ENCODE measurements at places on chromosomes 2 and 18.

- peak; percentile 74 for DNase-seq
These were observed 2.1 kb downstream of the CNTNAP5 start for GRCh38 chr2:124027182-124027581.

- DNase-seq, result no peak
These were observed 34.0 kb downstream of the UXS1 start for GRCh38 chr2:106159866-106160785.

- no peak for DNase-seq
These were observed 65.3 kb downstream of the REEP1 start for GRCh38 chr2:86272111-86272510.

DNA sequence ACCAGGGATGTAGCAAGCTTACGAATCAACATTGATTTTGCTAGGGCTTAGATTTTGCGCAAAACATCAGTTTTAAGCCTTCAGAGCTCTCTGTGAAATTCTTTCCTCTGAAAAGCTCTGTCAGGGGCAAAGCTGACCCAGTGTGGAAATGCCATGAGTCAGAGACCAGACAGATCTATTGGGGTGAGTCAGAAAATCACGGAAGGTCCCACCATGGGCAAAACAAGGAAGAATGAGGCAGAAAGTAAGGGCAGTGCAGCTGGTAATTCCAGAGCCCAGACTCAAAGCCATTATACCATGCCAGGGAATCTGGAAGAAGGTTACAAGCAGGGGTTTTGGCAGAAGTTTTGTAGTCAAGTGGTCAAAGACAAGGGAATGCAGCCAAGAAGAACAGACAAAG lies 256.6 kb upstream of the CTAGE1 start:
- DNase-seq, result no peak

GRCh38 chr2:218856167-218856895 lies 3.3 kb upstream of the WNT6 start:
- DNase-seq, result peak; percentile 77

DNA sequence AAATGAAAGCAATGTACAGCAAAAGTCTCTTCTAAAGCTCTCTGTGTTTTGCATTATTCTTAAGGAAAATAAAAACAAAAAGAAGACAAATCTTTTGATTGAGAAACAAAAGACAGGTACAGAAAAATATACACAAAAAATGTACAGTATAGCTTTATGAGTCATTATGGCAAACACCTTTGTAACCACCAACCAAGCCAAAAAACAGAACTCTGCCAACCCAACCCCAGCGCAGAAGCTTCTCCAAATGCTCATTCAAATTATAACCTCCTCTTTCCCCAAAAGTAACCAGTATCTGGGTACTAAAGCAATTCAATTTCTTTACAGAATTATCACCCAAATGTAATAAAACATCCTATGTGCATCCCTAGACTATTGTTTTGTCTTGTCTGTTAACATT lies 255.9 kb upstream of the STON1 start:
- no peak for DNase-seq

GRCh38 chr2:824954-825353 lies 125.7 kb upstream of the SNTG2 start:
- DNase-seq, result no peak

GRCh38 chr18:58674863-58675472 lies 3.7 kb downstream of the MALT1 start:
- DNase-seq, result no peak

DNA sequence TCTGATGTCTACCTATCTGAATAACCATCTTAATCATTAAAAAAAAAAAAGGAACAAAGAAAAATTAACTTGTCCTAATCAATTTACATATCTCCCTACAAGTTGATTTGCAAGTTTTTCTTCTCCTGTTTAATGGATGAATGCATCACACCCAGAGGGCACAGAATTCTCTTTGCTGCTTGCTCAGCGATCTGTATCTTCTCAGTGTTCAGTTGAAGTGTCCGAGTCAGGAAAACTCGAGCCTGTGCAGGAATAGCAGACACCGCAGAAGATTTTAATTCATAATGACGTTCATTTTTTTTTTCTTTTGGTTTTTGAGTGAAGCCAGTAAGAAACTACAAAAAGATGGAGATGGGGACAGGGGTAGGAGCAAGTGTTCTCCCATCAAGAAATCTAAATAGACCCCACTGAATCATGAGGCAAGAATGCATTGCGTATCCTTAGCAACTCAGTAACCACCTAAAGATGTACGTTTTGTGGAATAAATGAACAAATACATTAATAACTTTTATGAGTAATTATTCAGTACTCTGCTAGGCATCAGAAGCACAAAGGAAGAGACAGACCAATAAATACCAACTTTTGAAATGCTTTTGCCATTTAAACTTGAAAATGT lies 675.5 kb downstream of the LRP1B start:
- DNase-seq, result no peak

DNA sequence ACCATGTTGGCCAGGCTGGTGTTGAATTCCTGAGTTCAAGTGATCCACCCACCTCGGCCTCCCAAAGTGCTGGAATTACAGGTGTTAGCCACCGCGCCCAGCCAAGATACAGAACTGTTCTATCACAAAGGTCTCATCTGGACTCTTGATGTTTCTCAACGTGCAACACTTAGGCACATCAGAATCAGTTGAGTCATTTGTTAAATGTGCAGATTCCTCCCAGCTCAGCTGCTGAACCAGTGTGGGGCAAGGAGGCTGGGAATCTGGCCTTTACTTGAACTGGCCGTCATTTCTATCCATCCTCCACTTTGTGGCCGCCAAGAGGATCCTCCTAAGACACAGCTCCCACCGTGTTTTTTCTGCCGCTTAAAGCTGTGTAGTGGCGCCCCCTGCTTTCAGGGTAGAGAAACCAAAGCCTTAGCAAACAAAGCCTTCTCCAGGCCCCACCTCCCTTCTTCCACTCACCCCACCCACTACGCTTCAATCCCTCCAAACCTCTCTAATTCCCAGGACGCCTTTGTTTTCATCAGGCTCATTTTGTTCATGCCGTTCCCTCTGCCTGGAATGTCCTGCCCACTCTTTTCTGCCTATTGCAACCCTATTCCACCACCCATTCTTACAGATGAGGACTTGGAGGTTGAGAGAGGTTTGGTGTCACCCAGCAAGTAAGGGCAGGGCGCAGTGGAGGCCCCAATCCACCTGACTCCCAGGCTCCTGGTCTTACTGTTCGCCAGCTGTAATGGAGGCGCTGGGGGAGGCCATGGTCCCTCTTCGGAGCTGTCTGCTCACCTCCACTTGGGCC lies 776 bp upstream of the SPEG start:
- DNase-seq, result peak; percentile 29

- peak; percentile 93 for DNase-seq
These were observed 121.7 kb upstream of the GLI2 start for GRCh38 chr2:120613742-120614571.

GRCh38 chr2:136059036-136059472 lies 58.9 kb downstream of the CXCR4 start:
- DNase-seq, result no peak

DNA sequence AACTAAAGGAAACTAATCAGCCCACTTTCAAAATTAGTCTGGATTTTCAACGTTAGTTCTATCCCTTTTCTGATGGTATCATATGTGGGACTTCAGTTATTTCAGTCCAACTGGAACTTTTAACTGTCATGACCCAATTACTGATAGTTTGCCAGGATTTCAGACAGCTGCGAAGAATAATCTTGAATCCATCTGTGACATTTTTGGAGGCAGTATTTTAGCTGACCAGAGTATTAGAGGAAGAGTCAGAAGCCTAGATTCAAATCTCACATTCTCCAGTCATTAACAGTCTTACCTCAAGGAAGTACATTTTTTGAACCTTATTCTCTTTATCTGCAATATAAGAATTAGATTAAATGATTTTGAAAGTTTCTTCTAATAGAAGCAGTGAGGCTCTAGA lies 81.3 kb downstream of the PTRHD1 start:
- DNase-seq, result no peak

GRCh38 chr2:54233832-54234649 lies 22.0 kb downstream of the TSPYL6 start:
- DNase-seq, result no peak

DNA sequence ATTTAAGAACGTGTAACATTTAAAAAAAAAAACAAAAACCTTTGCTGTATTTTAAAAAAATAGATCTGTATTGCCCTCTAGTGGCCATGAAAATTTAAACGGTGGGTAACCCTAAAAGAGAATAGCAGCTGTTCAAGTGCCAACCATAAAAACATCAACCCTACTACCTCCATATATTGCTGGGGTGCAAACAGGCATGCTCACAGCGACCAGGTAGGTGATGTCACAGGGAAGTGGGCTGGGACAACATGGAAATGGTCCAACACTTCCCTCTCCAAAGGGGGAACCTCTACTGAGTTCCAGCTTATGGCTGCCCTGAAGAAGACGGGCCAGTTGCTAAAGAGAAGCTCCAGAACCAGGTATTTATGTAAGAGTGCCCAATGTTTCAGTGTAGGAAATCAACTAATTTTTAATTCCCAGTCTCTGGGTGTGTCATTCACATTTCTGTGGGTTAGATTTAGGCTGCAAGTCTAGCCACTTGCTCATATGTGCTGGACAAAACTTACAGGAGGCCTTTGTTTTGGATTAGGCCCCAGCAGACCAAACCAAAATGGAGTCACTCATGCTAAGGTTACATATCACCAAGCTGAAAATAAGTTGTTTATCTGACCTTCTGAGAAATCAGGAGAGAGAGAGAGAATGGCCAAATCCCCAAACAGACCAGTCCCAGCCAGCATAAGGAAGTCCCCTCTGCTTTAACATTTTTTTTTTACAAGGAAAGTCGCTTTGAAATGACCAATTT lies 54.5 kb downstream of the SKA1 start:
- peak; percentile 8 for DNase-seq

DNA sequence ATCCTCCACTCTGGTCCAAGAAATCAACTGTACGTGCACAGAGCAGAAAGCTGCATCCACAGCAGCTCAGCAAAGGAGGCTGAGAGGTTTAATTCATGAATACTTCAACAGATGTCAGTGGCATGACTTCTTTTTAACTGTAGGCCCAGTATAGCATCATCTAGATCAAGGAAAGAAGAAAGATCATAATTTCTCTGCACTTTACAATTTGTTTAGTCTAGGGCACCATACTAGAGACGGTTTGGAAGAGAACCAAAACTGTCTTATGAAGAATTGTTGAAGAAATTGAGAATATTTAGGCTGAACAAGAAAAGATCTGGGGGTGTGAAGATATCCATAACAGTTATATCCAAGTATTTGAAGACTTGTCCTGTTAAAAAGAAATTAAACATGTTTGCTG lies 30.5 kb upstream of the MAP3K20 start:
- DNase-seq, result no peak

DNA sequence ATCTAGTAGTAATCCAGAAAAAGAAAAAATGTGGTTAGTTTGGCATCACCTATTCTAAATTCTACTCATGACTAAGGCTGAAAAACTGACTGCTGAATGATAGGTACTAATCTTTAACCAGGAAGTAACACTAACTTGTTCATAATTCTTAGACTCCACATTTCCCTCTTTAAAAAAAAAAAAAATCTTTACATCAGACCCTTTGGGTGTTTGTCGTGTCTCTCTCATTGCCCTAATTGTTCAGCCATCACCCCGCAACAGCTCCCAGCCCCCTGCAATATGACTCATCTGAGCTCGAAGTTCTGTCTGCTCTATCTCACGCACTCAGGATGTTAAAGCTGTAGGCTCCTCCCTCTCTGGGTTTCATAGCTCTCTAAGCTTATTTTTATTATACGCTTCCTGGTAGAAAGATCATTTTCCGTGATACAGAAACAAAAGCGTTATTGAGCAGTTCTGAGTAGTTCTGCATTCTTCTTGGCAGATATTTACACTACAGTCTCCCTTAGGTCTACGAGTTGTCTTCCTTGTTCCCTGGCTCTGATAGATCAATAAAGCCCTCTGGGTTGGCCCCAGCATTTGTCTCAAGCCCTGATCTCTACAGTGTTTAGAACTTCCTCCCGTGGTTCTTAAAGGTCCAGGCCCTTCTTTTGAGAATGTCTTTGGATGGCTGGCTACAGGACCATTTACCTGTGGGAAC lies 95.6 kb downstream of the TNFRSF11A start:
- DNase-seq, result peak; percentile 59

- no peak for DNase-seq
These were observed 181.8 kb downstream of the AGPS start for GRCh38 chr2:177574356-177574755.

GRCh38 chr18:944440-944839 lies 39.8 kb downstream of the ADCYAP1 start:
- peak; percentile 22 for DNase-seq

- no peak for DNase-seq
These were observed 148.9 kb downstream of the EN1 start for GRCh38 chr2:118698564-118698963.

GRCh38 chr2:199829628-199830027 lies 21.4 kb downstream of the FTCDNL1 start:
- no peak for DNase-seq

GRCh38 chr18:76405280-76405679 lies 89.8 kb downstream of the ZNF516 start:
- no peak for DNase-seq

DNA sequence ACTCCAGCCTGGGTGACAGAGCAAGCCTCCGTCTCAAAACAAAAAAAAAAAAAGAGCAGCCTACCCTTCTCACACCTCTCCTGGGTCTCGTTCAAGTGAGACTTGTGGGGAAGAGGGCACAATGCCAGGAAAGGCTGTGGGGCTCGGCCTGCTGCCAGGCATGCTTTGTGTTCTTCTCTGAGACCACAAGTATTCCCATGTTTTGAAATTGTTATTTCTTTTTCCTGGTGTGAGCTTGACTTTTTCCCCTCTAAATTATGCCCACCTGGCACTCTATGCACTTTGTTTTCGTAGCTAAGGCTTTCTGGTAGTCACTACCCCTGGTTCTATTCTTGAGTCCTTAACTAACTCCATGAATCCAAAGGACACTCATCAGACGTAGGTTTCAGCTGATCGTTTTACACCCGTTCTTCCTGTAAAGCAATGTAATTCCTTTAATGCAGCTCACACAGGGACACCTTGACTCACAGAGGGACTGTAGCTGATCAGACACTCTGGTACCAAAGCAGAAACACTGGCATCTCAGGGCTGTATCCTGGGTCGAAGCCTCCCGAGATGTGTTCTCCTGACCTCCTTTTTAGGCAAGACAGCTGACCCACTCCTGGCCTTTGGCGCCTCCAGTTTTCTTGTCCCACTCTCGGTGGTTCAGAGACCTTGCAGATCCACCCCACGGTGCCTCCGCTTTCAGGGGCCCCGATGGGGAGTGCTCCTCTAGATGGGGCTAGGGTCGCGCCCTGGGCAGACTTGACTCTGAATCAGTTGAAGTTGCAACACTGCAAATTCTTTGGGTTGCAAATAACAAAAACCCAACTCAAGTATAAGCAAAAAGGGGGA lies 193.3 kb upstream of the AGAP1 start:
- peak; percentile 34 for DNase-seq

Data from SW480 (cell line).